ENCODE measurements at places on chromosomes 7 and 10. TPM values are rescaled to one million over a fixed set of nuclear protein-coding genes. Genes with fewer than 3 reads are reported as not detected.

Gene CDK14
- not detected for total RNA-seq

Gene FFAR4
- not detected for total RNA-seq

GRCh38 chr10:17335065-17335464, 107.0 kb downstream of the VIM start:
- no peak overlapping the region for H3K4me3 ChIP-seq
- H3K27ac ChIP-seq: no peak overlapping the region
- H3K36me3 ChIP-seq: no peaks in the 10 kb centered on the region
- H3K27me3 ChIP-seq: peaks cover 5% of the 10 kb centered on the region

DNA sequence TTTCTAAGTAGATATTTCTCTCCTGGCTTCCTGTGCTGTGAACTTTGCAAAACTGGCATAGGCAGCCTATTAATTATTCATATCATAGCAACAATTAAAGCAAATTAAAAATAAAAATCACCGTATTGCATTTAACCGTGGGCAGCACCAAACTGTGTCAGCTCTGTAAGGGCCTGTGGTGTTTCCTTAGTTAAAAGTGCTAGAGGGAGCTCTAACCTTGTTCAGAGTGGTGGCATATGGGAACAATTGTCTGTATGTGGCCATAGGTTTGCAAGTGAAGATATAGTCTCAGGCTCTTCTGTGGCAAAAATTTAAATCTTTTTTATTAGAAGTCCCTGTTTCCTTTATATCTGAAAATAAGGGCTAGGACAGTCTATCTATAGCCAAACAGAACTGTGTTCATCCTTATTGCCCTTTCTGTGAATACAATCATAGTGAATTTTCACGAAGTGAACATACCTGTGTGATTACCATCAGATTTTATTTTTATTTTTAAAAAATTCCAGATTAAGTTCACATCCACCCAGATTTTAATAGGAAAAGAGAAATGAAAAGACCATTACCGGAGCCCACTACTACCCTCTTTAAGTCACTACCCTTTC, 92.6 kb downstream of the POLL start:
- no peak for DNase-seq
- no peak overlapping the region for H3K27ac ChIP-seq
- H3K36me3 ChIP-seq: no peaks in the 10 kb centered on the region
- peaks cover 5% of the 10 kb centered on the region for H3K4me1 ChIP-seq

Gene IL2RA
- 174 TPM for total RNA-seq

DNA sequence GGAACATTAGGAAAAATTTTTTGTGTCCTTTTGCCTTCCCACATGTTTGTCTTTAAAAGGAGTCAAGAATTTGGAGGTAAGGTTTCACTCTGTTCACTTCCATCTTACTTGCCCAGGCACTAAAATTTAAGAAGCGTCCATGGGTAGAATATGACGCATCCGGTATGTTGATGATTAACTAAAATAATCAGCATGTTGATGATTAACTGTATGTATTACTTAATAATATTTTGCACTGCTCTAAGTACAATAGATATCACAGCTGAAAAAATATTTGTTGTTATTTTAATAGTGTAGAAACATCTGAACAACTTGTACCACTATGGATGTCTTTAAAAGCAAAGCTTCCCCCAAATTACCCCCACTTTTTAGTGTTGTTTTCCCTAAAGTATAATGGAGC, 11.5 kb downstream of the ANKRD22 start:
- H3K27ac ChIP-seq: no peak overlapping the region
- H3K4me1 ChIP-seq: peaks cover 18% of the 10 kb centered on the region
- no peak overlapping the region for H3K4me3 ChIP-seq
- no peak for DNase-seq
- H3K36me3 ChIP-seq: peaks cover under 1% of the 10 kb centered on the region

Gene TM9SF3
- 75.4 TPM for total RNA-seq

DNA sequence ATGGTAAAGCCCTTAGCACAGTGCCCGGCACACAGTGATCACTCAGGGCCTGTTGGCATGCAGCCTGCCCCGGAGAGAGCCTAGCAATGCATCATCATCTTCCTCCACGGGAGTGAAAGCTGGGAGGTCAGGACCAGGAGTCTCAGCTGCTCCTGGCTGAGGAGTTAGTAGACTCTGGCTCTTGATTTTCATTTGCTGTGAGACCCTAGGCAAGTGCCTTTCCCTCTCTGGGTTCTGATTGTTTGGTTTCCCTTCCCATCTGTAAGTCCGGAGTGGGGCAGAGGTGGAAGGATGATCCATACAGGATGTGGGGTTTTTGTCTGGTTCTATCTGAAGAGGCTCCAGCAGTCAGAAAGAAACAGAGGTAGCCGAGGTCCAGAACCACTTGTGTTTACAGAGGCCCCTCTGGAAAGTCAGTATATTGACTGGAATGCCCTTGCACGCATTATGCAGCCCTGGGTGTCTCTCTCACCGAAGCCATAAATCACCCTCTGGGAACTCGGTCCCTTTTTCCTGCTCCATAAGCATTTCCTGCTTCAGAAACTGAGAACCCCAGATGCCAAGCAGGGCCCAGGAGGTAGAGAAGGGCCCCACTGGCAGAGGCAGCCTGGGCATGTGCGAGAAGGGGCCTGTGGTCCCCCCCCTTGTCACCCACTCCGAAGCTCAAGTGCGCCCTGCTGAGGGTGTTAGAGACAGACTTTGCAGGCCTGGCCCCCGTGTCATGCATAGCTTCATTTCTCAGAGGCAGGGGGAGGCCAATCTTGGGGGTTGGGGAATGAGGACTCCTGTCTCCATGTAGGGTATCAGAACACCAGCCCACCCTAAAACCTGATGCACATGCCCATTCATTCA, 8.5 kb downstream of the UNC5B start:
- H3K4me3 ChIP-seq: no peak overlapping the region
- H3K4me1 ChIP-seq: peaks cover 6% of the 10 kb centered on the region
- peaks cover 39% of the 10 kb centered on the region for H3K27me3 ChIP-seq
- DNase-seq: no peak

DNA sequence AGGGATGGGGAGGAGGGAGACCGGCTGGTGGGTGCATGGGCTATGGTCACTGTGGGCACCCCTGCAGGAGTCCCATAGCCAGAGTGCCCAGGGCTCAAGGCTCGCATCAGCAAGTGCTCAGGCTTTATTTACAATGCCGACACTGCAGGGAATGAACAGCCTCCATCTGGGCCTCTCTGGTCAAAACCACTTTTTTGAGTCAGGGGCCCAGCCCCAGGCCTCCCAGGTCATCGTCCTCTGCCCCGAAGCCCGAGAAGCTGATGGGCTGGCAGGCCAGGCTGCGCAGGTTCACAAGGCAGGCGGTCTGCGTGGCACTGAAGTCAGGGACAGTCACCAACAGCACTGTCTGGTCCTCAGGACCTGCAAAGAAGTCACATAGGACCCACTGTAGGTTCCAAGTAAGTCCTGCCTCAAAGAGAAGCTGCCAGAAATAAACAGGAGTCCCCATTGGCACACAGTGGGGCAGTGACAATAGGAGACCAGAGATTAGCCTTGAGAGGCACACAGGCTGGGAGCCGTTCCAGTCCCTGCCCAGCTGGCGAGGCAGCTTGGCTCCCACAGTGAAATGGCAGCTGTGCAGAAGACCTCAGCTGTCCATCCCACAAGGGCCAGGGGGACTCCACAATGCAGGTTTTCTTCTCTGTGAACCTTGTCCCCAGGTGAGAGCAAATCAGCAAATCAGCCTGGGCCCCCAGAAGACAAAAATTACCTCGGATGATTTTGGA, 8.6 kb downstream of the POLD2 start:
- DNase-seq: no peak
- no peak overlapping the region for H3K27ac ChIP-seq
- no peaks in the 10 kb centered on the region for H3K27me3 ChIP-seq
- H3K4me3 ChIP-seq: no peak overlapping the region
- peaks cover 35% of the 10 kb centered on the region for H3K36me3 ChIP-seq

Gene DGKI
- not detected for total RNA-seq

DNA sequence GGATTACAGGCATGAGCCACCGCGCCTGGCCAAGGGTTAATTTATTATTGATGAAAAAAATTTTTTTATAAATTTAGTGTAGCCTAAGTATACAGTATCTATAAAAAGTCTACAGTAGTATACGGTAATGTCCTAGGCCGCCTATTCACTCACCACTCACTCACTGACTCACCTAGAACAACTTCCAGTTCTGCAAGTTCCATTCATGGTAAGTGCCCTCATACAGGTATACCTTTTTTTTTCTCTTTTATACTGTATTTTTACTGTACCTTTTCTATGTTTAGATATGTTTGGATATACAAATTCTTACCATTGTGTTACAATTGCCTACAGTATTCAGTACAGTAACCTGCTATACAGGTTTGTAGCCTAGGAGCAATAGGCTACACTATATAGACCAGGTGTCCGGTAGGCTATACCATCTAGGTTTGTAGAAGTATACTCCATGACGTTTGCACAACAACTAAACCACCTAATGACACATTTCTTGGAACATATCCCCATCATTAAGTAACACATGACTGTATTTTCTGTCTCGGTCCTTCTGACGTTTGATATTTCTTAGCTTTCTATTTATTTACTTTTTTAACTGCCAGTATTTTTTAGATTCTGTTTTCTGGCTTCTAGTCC, 23.4 kb downstream of the IRF5 start:
- no peak overlapping the region for H3K4me3 ChIP-seq
- H3K36me3 ChIP-seq: peaks cover 65% of the 10 kb centered on the region
- H3K27me3 ChIP-seq: no peaks in the 10 kb centered on the region
- H3K4me1 ChIP-seq: peaks cover 13% of the 10 kb centered on the region
- H3K27ac ChIP-seq: no peak overlapping the region

DNA sequence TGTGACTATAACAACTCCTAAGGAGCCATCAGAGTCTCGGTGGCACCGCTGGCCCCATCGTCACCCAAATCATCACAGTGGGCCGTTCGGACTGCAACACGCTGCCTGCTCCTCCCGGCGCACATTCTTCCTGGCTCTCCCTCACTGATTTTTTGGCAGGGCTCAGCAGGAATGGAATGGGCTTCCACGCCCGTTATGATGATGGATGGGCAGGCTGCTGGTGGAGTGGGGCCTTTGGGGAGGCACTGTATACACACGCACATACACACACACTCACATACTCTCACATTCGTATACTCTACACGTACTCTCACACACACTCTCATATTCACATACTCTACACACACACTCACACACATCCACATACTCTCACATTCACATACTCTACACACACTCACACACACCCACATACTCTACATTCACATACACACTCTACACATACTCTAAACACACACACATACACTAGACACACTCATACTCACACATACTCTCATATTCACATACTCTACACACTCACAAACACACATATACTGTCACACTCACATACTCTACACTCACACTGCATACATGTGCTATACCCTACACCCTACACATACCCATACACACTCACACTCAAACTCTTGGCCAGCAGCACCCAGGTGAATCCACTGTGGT, 99.8 kb downstream of the KCNMA1 start:
- H3K4me1 ChIP-seq: peaks cover 9% of the 10 kb centered on the region
- H3K27me3 ChIP-seq: peaks cover 24% of the 10 kb centered on the region
- no peak overlapping the region for H3K27ac ChIP-seq
- no peak overlapping the region for H3K4me3 ChIP-seq
- no peaks in the 10 kb centered on the region for H3K36me3 ChIP-seq

Gene GBX1
- not detected for total RNA-seq

DNA sequence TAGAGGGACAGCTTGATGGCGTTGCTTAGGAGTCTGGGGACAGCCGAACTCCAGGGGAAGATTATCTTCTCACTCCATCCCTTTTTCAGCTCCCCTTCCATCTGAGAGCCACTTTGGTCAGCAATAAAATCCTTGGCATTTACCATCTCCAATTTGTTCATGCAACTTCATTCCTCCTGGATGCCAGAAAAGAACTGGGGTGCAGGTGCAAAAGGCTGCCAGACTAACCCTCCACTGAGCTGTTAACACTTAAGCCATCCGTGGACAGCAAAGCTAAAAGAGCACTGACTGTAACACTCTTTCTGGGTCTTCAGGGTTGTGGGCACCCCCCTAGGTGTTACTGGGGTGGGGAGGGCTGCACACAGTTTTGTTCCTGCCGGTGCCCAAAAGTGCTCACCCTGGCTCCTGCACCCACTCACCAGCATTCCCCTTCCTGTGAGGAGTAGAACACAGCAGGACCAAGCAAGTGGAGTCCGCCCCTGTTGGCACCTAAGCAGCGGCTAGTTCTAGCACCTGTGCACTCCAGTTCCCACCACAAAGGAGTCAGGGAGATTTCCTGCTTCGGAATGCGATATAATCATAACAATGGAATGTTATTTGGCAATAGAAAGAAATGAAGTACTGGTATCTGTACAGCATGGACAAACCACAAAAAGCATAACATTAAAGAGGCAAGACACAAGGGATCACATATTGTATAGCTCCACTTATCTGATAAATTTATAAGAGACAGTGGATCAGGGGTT, 95.1 kb downstream of the NPY start:
- H3K4me1 ChIP-seq: no peaks in the 10 kb centered on the region
- no peaks in the 10 kb centered on the region for H3K36me3 ChIP-seq
- H3K27ac ChIP-seq: no peak overlapping the region
- H3K27me3 ChIP-seq: peaks cover 3% of the 10 kb centered on the region
- no peak overlapping the region for H3K4me3 ChIP-seq

DNA sequence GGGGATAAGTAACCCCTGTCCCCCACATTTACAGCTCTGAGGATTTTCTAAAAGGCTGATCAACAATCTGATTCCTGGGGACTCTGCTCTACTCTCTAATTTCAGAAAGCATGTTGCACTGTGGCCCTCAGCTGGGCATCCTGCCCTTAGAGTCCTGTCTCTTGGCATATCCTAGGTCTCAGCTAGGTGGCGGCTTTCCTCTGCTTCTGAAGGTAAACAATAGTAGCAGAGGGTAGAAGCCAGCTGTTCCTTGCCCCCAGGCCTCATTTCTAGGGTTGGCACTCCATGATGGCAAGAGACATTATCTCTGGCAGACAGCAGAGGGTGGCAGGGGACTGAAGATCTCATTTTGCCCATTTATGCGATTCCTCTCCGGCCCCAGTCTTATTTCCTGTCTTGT, 77.0 kb downstream of the ADCYAP1R1 start:
- peaks cover 6% of the 10 kb centered on the region for H3K27me3 ChIP-seq
- H3K27ac ChIP-seq: no peak overlapping the region
- H3K4me1 ChIP-seq: no peaks in the 10 kb centered on the region
- no peak overlapping the region for H3K4me3 ChIP-seq

DNA sequence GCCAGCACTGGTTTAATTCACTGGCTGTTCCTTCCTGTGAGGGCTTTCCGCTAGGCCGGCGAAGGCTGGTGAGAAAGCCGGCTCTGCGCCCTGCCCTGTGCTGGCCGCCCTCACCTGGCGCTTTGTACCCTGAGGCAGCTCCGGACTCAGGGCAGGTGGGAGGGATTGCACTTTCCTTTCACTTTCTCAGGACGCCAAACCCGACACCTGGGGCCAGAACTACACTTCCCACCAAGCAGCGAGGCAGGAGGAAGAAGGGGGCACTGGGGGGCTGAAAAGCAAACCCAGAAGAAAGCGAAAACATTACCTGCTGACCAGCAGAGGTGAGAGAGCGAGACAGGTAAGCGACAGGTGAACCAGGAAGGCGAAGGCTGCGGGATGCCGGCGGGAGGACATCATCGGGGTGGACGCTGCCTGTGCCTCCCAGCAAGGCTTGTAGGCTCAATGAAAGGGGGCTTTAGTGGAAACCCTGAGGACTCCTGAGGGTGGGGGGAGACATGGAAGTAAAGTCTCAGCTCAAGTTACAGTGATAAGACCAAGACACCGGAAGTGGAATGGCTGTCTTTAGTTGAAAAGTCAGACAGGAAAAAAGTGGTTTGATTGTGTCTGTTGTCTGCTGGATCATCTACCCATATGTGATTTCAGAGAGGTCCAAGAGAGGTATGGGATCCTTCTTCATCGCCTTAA, at the start of gene RAB19:
TSS of gene RAB19 (plus strand) at position 181 of the 687 bp plus-strand sequence. CDS start 3,589 bp downstream, outside the sequence.
- peak within 1 kb of the TSS; percentile 94 for H3K27ac ChIP-seq
- no peaks in the 10 kb centered on the region for H3K27me3 ChIP-seq
- peaks cover 8% of the 10 kb centered on the region for H3K36me3 ChIP-seq
- peak within 1 kb of the TSS; percentile 88 for H3K4me3 ChIP-seq

- peaks cover 1% of the 10 kb centered on the region for H3K27me3 ChIP-seq
- H3K27ac ChIP-seq: no peak overlapping the region
- H3K4me3 ChIP-seq: no peak overlapping the region
- DNase-seq: no peak
Measured at GRCh38 chr7:11232462-11232861, 258.8 kb downstream of the PHF14 start.
